ENCODE measurements at places on chromosomes 7 and 10.
A peak's percentile ranks its signal among the peaks of the same experiment; 100 is the strongest.

GRCh38 chr7:28106321-28106829 is 74.2 kb downstream of the JAZF1 start:
- no peak overlapping the region for H3K27ac ChIP-seq
- no peak for DNase-seq

GRCh38 chr10:31116226-31116625 is 84.6 kb upstream of the ZNF438 start:
- peaks cover 12% of the 10 kb centered on the region for H3K4me1 ChIP-seq
- H3K27me3 ChIP-seq, result no peaks in the 10 kb centered on the region
- no peak for DNase-seq
- H3K27ac ChIP-seq, result no peak overlapping the region
- peaks cover 6% of the 10 kb centered on the region for H3K36me3 ChIP-seq

- no peak for DNase-seq
- H3K4me3 ChIP-seq, result no peak overlapping the region
- H3K4me1 ChIP-seq, result no peaks in the 10 kb centered on the region
- peaks cover 12% of the 10 kb centered on the region for H3K27me3 ChIP-seq
Observed at GRCh38 chr10:33434933-33435332, 100.5 kb upstream of the NRP1 start.

DNA sequence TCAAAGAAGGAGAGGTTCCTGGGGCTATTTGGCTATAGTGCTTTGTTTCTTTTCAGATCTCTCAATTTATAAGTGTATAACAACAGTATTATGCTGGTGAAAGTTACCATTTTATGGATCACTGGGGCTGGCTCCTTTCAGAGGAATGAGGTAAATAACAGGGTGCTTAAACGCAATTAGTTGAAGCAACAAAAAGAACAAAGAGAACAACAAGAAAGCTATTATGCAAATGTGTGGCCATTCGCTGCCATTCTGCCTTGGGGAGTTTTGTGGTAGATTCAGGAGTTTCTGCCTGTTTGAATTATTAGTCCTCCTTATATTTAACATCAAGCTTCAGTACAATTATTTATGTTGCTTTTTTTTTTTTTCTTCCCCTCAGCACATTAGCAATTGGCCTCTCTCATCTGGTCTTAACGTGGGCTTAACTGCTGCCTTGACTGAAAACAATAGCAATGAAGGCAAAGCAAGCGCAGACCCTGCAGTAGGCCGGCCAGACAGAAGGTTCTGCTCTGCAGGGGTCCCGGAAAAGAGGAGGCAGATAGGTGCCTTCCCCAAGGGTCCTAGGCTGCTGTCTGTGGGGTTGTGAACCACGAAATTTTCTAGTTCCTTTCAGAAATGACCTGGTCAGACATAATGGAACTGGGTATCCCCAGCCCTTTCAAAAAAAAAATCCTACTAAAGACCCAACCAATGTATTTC is 339.9 kb upstream of the PODXL start:
- peaks cover 5% of the 10 kb centered on the region for H3K4me1 ChIP-seq
- H3K36me3 ChIP-seq, result no peaks in the 10 kb centered on the region
- no peak overlapping the region for H3K4me3 ChIP-seq

DNA sequence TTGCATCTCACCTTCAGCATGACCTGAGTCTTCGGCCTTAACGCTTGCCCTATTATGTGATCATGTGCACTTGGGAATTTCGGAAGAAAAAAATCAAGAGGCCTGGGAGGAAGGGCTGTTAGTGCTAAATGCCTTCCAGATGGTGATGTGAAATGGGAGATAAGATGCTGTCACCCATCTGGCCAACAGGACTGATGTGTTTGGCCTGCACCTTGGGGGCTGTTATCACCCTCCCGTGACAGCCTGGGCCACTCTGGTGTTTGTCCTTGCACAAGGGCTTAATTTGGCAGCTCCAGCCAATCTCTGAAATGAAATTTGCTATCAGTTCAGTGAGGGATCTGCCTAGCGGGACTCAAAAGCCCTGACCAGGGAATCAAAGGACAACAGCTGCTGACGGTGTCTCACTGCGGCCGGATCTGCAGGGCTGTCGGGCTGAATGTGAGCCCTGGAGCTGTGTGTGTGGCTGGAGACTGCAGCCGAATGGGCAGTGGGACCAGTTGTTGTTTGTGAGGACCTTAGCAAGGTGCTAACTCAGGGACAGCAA is 131.4 kb upstream of the BTBD16 start:
- no peak overlapping the region for H3K27ac ChIP-seq
- H3K4me3 ChIP-seq, result no peak overlapping the region
- H3K36me3 ChIP-seq, result no peaks in the 10 kb centered on the region
- no peak for DNase-seq

DNA sequence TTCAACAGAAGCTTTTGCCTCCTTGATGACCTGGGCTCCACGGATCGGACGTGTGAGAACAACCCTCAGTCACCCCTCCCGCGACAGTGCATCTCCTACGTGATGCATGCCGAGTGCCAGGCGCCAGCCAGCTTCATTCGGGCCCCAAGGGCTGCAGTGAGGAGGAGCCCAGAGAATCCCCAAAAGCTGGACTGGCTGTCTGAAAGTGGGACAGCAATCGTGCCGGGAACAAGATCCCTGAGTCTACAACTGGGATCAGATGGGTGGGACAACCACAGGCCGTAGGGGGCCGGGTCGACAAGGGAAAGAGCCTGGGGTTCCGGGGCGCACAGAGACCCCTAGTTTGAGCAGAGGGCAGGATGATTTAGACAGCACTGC is 27.2 kb downstream of the EBF3 start:
- no peak for DNase-seq
- no peaks in the 10 kb centered on the region for H3K36me3 ChIP-seq
- no peak overlapping the region for H3K4me3 ChIP-seq
- H3K4me1 ChIP-seq, result no peaks in the 10 kb centered on the region

GRCh38 chr7:121755286-121755685 is 117.7 kb upstream of the PTPRZ1 start:
- H3K27ac ChIP-seq, result no peak overlapping the region
- no peak for DNase-seq
- no peaks in the 10 kb centered on the region for H3K4me1 ChIP-seq
- no peaks in the 10 kb centered on the region for H3K36me3 ChIP-seq
- no peak overlapping the region for H3K4me3 ChIP-seq
- no peaks in the 10 kb centered on the region for H3K27me3 ChIP-seq

DNA sequence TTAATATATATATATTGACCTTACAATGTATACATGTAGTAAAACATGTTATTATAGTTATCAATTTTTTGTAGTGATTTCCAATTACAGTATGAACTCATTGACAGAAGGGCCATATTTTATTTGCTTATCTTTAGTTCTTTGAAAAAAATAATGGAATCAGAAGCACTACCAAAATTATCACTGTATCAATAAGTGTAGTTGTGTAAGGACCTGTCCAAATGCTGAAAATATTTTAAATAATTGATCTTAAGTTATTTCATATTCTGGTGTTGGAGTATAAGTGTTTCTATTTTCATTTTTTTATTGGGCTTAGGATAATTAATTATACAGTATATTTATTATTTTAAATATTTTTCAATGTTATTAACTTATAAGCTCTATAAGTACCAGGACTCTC is 8.5 kb upstream of the DGKB start:
- no peak overlapping the region for H3K4me3 ChIP-seq
- H3K4me1 ChIP-seq, result no peaks in the 10 kb centered on the region
- H3K27ac ChIP-seq, result no peak overlapping the region
- DNase-seq, result no peak

DNA sequence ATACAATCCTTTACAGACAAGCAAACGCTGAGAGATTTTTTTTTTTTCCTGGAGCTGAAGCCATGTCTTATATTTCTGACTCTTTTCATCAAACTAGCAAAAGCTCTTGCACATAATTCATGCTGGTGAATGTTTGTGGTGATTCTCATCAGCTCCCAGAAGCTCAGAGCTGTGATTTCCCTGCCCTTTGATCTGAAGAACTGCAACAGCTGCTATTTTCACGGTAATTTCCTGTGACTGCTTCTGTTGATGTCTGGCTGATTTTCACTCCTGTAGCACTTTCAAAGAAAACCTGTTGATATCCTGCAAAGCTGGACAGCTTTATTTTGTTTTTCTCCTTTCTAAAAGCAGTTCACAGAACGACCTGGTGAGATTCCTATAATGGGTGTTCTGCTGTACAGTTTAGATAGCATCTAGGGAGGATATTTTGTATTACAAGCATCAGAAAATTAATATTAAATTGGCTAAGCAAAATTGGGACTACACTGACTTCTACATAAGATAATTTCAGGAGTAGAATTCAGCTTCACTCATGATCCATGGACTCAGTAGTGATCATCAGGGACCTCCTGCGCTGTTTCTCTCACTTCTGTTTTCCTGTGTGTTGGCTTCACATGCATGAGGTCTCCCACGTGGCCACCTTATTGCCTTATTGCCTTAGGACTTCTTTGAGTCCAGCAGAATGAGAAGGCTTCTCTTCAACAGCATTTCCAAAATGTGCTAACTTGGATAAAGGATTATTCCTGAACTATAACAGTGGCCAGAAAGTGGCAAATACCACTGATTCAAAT is 1111.6 kb upstream of the SORCS1 start:
- no peak overlapping the region for H3K27ac ChIP-seq
- no peak for DNase-seq
- no peaks in the 10 kb centered on the region for H3K27me3 ChIP-seq

DNA sequence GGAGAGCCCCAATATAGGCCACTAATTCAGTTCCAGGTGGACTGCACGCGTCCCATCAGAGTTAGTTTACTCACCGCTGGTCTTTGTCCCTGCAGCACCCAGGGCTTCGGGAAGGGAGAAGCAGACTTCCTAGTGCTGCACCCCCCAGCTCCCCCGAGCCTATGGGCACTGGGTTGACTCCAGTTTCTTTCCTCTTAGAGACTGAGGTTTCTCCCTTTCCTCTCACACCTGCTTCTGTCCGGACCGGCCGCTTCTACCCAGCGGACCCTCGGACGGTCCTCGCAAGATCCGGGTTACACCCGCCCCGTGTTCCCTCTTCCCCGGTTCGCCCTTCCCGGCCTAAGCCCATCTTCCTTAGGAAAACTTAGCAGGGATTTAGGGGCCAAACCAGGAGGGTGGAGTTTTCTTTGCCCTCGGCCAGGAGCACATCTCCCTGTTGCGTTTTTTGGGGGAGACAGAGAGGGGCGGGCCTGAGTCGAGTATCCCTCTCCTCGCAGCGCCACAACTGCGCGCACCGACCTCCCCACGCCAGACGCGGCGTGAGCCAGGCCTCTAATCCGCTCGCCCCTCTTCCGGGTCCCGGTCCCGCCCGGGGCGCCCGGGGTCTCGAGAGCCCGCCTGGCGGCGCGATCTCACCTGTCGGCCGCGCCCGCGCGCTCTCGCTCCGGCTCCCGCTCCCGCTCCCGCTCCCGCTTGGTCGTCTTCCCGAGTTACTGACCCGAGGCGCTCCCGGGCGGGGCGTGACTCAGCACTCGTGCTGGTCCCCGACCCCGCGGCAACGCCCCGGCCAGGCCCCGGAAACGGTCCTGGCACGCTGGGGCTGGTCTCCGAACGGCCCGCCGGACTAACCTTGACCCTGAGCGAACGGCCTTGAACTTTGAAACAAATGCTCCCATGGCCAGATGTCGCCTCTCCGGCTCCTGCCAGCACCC is at the start of gene AIFM2:
AIFM2 (minus strand) TSS at position 728 of the 932 bp plus-strand sequence. CDS start 8,741 bp downstream, outside the sequence.
- peaks cover 10% of the 10 kb centered on the region for H3K4me1 ChIP-seq
- H3K27me3 ChIP-seq, result no peaks in the 10 kb centered on the region
- peak within 1 kb of the TSS; percentile 70 for H3K27ac ChIP-seq
- peak within 1 kb of the TSS; percentile 81 for H3K4me3 ChIP-seq
- peak; percentile 25 for DNase-seq

DNA sequence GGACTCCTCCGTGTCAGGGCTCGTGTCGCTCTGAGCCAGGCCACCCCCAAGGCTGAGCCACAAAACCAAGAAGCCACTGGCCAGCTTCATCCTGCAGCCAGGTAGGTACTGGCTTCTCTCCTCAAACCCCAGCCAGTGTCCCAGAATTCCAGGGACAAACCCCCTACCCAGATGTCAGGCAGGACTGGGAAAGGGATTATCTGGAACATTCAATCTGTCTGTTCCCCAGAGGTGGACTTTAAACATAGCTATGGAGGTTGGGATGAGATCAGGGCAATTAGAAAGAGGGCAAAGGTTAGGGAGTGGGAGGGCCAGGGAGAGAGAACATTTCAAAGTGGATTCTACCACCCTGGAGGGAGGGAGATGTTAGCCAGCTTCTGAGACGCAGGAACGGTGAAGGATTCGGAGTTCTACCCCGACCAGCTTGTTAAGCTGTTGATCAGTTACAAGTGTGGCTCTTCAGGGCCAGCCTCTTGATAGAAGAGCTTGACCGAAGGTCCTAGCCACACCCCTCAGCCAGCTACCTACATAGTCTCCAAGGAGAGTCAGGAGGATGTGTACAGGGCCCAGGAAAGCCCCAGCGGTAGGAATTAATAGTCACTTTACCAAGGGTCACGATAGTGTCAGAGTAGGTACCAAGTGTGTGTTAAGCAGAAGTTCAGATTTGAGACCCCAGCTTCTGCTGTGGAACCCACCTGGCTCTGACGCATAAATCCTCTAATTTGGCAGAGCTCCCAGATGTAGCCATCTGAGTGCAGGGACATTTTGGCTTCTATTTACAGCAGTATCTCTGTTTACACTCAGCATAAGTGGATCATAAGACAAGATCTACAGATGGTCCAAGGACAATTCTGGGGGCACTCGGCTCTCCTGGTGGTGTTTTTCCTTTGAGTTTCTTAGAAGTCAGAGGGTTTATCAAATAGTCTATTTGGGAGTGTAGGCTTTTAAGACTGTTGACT is at the start of gene PLA2G12B:
PLA2G12B (minus strand) TSS at position 211 of the 959 bp plus-strand sequence; CDS start at position 90, 121 bp downstream.
- no peaks in the 10 kb centered on the region for H3K36me3 ChIP-seq
- no peak within 1 kb of the TSS for H3K27ac ChIP-seq
- H3K4me1 ChIP-seq, result no peaks in the 10 kb centered on the region
- DNase-seq, result no peak
- H3K4me3 ChIP-seq, result no peak within 1 kb of the TSS

GRCh38 chr7:71459132-71459531 is 327.2 kb downstream of the GALNT17 start:
- H3K4me3 ChIP-seq, result no peak overlapping the region
- no peaks in the 10 kb centered on the region for H3K27me3 ChIP-seq
- DNase-seq, result no peak
- H3K4me1 ChIP-seq, result no peaks in the 10 kb centered on the region

GRCh38 chr7:145957160-145957890 is 159.3 kb upstream of the CNTNAP2 start:
- no peak overlapping the region for H3K27ac ChIP-seq
- no peaks in the 10 kb centered on the region for H3K36me3 ChIP-seq
- H3K27me3 ChIP-seq, result no peaks in the 10 kb centered on the region
- no peak overlapping the region for H3K4me3 ChIP-seq
- H3K4me1 ChIP-seq, result no peaks in the 10 kb centered on the region

- no peaks in the 10 kb centered on the region for H3K36me3 ChIP-seq
- no peaks in the 10 kb centered on the region for H3K4me1 ChIP-seq
- DNase-seq, result no peak
- H3K4me3 ChIP-seq, result no peak overlapping the region
- H3K27me3 ChIP-seq, result no peaks in the 10 kb centered on the region
Observed at GRCh38 chr7:18566829-18567228, 71.3 kb downstream of the HDAC9 start.

DNA sequence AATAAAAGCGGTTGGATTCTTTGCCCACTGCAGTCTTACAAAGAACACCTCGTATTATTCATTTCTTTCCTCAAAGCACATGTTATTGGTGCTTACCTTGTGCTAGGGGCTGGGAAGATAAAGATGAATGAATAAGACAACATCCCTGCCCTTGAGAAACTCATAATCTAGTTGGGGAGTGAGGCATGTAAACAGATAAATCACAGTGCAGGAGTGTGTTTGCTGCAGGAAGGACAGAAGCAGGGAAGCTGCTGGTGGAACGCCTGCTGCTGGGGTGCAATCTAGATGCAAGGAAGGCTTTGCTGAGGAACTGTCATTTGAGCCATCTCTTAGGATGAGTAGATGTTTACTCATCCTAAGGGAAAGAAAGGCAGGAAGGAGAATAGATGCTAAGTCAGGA is 135.6 kb downstream of the TMEM178B start:
- no peaks in the 10 kb centered on the region for H3K36me3 ChIP-seq
- H3K4me1 ChIP-seq, result no peaks in the 10 kb centered on the region
- peaks cover 2% of the 10 kb centered on the region for H3K27me3 ChIP-seq

Measured in T-helper 2 cell treated with Interferon-gamma antibody and Interleukin-4, amounts not matched to agents 5 μg/mL and 100 μg/mL, for 36 hours (primary cell).